GM23338 (cell line): ENCODE measurements at places on chromosomes 16 and 17.

GRCh38 chr17:50771991-50772785 lies 4.9 kb upstream of the ANKRD40CL start:
- DNase-seq: no peak

DNA sequence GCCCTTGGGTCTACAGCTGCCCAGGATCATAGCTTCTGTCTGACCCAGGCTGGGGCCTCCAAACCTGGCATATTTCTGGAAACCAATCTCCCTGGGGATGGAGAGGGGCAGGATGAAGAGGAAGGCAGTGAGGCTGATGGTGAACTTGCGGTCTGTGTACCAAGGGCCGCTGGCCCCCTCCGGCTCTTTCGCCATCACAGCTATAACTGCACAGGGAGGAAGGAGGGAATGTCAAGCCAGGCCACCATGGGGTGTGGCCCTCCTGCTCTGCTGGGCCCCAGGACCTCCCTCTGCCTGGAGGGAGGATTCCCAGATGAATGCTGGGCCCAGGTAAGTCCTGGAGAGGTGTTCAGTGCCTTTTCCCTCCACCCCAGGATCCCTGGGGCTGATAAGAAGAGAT lies 6.3 kb downstream of the SLC38A7 start:
- DNase-seq: no peak

- no peak for DNase-seq
These were observed 10.9 kb upstream of the ST6GALNAC1 start for GRCh38 chr17:76654408-76654807.

- no peak for DNase-seq
These were observed 52.5 kb downstream of the HLF start for GRCh38 chr17:55317284-55317683.

DNA sequence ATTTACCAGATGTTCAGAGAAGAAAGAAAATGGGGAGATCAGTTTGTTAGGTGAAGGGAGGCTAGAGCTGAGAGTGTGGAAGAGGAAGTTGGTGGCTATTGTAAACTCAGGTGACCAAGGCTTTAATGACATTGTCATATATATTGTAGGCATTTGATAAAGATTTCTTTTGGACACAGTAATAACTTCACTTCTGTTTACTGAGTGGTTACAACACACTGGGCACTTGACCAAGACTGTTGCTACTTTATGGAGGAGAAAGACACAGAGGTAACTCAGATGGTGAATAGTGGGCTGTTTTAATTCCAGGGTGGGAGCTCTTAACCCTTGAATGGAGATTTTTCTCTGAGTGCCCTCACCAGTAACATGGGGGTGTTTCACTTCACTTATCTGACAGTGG lies 46.0 kb downstream of the TNRC6A start:
- DNase-seq: no peak
